ENCODE measurements at places on chromosomes 1 and 21. TPM values are rescaled to one million over a fixed set of nuclear protein-coding genes. Genes with fewer than 3 reads are reported as not detected.

DNA sequence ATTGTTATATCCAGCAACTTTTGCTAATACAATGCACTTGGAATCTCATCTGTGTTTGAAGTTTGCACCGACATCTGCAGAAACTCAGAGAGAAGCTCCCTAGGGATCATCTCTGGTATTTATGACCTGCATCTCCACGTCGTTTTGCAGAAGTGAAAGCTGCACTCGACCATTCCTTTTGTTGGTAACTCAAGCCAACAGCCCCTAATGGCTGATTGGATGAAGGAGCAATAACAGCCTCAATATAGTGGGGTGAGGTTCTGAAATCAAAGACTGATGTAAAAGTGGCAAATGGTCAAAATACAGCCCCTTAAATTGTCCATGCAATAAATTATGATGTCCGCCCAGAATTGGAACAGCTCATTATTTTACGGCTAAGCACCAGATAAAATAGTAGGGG is 344.2 kb upstream of the KAZN start:
- no peaks in the 10 kb centered on the region for H3K27me3 ChIP-seq
- no peak overlapping the region for H3K27ac ChIP-seq
- no peak for DNase-seq
- no peaks in the 10 kb centered on the region for H3K4me1 ChIP-seq
- no peaks in the 10 kb centered on the region for H3K36me3 ChIP-seq

GRCh38 chr1:55669293-55669692 is 454.1 kb upstream of the USP24 start:
- no peak overlapping the region for H3K4me3 ChIP-seq
- H3K4me1 ChIP-seq, result no peaks in the 10 kb centered on the region
- H3K36me3 ChIP-seq, result no peaks in the 10 kb centered on the region
- no peak overlapping the region for H3K27ac ChIP-seq

DNA sequence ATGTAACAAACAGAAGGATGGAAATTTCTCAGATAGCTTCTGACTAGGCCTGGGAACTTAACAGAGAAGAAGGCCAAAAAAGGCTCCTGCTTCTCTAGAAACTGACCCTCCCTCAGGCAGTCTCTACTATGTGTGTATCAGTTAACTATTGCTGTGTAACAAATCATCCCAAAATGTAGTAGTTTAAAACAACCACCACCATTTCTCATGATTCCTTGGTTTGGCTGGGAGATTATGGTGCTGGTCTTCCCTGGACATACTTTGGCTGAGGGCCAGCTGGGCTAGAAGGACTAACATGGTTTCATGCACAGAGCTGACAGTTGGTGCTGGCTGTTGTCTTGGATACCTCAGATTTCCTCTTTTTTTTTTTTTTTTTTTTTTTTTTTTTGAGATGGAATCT is 26.2 kb upstream of the CNN3 start:
- no peak overlapping the region for H3K27ac ChIP-seq
- no peak for DNase-seq
- H3K4me1 ChIP-seq, result no peaks in the 10 kb centered on the region

- H3K27ac ChIP-seq, result peak overlapping the region; percentile 98
- no peaks in the 10 kb centered on the region for H3K27me3 ChIP-seq
- H3K4me1 ChIP-seq, result peaks cover 48% of the 10 kb centered on the region
These were observed 10.2 kb upstream of the TNFRSF14 start for GRCh38 chr1:2545754-2546514.

DNA sequence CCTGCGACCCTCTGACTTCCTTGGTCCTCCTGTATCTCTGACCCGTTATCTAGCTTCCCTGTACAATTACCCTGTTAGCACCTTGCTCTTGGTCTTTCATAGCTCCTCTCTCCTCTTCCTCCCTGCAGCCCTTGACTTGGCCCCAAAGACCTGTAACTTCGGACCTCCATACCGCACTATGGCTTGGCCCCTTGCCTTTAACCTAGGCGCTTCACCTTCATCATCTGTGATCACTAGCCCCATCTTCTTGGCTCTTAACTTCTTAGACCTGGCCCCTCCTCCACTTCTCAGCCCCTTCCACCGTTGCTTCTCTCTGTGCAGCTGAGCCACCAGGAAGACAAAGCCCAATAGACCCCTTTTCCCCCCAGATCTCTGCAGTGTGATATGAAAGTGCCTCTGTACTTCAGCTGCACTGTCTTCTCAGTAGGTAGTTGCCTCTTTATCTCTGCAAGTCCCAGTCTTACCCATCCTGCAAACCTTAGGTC is 740 bp downstream of the ZNF691 start:
- H3K4me1 ChIP-seq, result peaks cover 23% of the 10 kb centered on the region
- peak overlapping the region; percentile 72 for H3K27ac ChIP-seq
- no peaks in the 10 kb centered on the region for H3K27me3 ChIP-seq
- H3K4me3 ChIP-seq, result peak overlapping the region; percentile 54
- no peak for DNase-seq
- peaks cover 6% of the 10 kb centered on the region for H3K36me3 ChIP-seq

GRCh38 chr1:6599141-6599975 is 3.3 kb downstream of the KLHL21 start:
- H3K27ac ChIP-seq, result peak overlapping the region; percentile 54
- H3K36me3 ChIP-seq, result peaks cover 44% of the 10 kb centered on the region
- peaks cover 59% of the 10 kb centered on the region for H3K4me1 ChIP-seq
- H3K4me3 ChIP-seq, result peak overlapping the region; percentile 81
- no peaks in the 10 kb centered on the region for H3K27me3 ChIP-seq
- DNase-seq, result peak; percentile 60

BRINP2 gene
- total RNA-seq, result not detected

GRCh38 chr1:160862203-160863060 is at the start of gene CD244:
Gene CD244 (minus strand): TSS chr1:160862887. CDS start chr1:160862677, 210 bp downstream.
- H3K4me3 ChIP-seq, result no peak within 1 kb of the TSS
- no peak within 1 kb of the TSS for H3K27ac ChIP-seq
- peaks cover 12% of the 10 kb centered on the region for H3K4me1 ChIP-seq
- DNase-seq, result peak; percentile 18

DNA sequence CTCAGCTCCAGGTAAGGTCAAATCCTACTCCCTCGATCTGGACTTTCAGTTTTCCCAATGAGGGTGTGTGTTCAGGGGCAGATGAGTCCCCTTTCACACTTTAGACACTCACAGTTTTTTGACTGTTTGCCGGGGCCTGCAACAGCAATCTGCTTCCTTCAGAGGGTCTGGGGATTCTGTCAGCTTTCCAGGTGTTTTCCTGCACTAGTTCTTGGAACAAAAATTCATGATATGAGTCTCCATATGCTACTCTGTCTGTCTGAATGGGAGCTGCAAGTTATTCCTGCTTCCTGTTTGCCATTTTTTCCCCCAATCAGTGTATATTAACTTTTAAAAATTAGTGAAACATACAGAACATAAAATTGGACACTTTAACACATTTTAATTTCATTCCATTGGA is 24.3 kb downstream of the CYP4B1 start:
- H3K4me3 ChIP-seq, result no peak overlapping the region
- no peaks in the 10 kb centered on the region for H3K36me3 ChIP-seq
- H3K27me3 ChIP-seq, result no peaks in the 10 kb centered on the region
- H3K27ac ChIP-seq, result no peak overlapping the region

SEMA4A gene
- total RNA-seq, result 1.2 TPM

- no peak overlapping the region for H3K4me3 ChIP-seq
- H3K36me3 ChIP-seq, result no peaks in the 10 kb centered on the region
- no peaks in the 10 kb centered on the region for H3K4me1 ChIP-seq
- DNase-seq, result peak; percentile 85
These were observed 21.8 kb downstream of the SLC27A3 start for GRCh38 chr1:153796786-153797659.

GRCh38 chr1:31036749-31037500 is 28.6 kb downstream of the PUM1 start:
- H3K4me1 ChIP-seq, result peaks cover 65% of the 10 kb centered on the region
- no peaks in the 10 kb centered on the region for H3K27me3 ChIP-seq
- H3K27ac ChIP-seq, result no peak overlapping the region
- peaks cover 3% of the 10 kb centered on the region for H3K36me3 ChIP-seq
- no peak overlapping the region for H3K4me3 ChIP-seq

DNA sequence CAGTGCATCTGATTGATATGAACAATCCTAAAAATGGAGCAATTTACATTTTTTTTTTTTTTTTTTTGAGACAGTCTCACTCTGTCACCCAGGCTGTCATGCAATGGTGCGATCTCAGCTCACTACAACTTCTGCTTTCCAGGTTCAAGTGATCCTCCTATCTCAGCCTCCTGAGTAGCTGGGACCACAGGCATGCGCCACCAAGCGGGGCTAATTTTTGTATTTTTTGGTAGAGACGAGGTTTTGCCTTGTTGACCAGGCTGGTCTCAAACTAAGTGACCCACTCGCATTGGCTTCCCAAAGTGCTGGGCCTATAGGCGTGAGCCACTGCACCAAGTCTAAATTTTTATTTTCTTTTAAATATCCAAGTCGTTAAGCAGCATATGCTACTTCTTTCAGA is 109.0 kb downstream of the FAF1 start:
- no peaks in the 10 kb centered on the region for H3K36me3 ChIP-seq
- H3K27ac ChIP-seq, result no peak overlapping the region
- no peaks in the 10 kb centered on the region for H3K4me1 ChIP-seq
- DNase-seq, result no peak
- H3K27me3 ChIP-seq, result no peaks in the 10 kb centered on the region
- no peak overlapping the region for H3K4me3 ChIP-seq

DNA sequence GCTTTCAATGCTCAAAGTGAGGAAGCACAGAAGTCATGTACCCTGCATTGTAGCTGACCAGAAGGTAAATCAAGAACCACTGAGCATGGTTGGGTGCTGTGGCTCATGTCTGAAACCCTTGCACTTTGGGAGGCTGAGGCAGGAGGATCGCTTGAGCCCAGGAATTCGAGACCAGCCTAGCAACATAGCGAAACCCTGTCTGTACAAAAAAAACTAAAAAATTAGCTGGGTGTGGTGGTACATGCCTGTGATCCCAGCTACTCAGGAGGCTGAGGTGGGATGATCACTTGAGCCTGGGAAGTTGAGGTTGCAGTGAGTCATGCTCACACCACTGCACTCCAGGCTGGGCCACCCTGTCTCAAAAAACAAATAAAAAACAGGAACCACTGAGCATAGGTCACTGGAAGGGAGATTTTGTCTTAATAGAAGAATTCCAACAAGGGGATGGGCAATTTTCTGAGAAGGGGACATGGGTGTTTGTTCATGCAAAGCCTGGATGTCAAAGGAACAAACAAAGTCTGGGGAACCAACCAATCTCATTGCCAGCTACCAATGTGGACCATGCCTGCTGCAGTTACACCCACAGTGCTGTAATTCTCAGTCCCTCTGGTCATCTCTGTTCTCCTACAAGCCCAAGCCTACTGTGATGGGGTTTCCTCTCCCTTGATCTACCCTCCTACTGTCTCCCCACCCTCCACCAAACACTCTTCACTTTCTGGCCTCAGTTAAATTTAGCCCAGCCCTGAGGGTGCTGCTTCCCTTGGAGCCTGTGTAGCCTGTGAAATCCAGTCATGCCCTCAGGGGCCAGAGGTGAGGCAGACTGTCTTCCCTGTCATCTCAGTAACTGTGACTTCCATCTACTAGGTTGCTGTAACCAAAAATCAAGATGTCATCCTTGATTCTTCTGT is 47.9 kb downstream of the ELF3 start:
- no peaks in the 10 kb centered on the region for H3K36me3 ChIP-seq
- H3K27ac ChIP-seq, result no peak overlapping the region
- no peaks in the 10 kb centered on the region for H3K4me1 ChIP-seq
- no peak for DNase-seq

DNA sequence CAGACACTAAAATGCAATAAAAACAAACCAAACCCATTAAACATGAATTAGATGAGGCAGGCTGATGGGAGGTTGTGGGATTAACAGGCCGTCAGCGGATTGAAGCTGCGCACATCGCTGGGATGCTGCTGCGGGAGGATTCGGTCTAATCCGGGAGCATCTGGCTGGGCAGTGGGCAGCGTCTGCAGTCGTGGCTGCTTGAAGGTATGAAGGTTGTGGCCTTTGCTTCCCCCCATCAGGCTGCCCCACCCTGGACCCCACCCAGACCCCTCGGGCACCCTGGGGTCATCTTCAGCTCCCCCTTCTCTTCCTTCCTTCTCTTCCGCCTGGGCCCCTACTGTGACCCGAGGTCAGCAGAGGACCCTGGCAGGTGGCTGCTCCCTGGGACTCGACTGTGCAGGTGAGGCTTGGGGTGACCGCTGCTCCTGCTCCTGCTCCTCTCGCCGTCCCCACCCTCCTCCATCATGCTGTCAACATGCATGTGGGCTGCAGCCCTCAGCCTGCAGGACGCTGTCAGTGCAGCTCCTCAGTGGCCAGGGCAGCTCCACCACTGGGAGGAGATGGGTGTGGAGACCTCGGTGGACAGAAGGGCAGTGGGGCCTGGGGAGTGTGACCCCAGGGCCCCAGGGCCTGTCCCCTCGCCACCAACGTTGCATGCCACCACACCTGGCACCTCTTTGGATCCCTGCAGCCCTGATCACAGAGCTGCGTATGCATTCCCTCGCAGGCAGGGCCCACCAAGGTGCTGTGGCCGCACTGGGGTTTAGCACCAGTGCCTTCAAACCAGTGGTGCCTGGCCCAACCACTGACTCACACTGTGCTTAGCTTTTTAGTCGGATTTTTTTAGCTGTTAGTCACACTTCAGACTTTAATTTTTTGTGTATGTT is 112.2 kb upstream of the COL6A1 start:
- H3K4me3 ChIP-seq, result no peak overlapping the region
- H3K4me1 ChIP-seq, result no peaks in the 10 kb centered on the region
- H3K27ac ChIP-seq, result no peak overlapping the region
- no peak for DNase-seq

GRCh38 chr1:28744184-28744583 is 7.4 kb downstream of the YTHDF2 start:
- H3K4me3 ChIP-seq, result no peak overlapping the region
- no peak for DNase-seq
- peaks cover 93% of the 10 kb centered on the region for H3K4me1 ChIP-seq
- H3K27me3 ChIP-seq, result no peaks in the 10 kb centered on the region
- H3K27ac ChIP-seq, result no peak overlapping the region

C2CD4D gene
- 1.0 TPM for total RNA-seq

DNA sequence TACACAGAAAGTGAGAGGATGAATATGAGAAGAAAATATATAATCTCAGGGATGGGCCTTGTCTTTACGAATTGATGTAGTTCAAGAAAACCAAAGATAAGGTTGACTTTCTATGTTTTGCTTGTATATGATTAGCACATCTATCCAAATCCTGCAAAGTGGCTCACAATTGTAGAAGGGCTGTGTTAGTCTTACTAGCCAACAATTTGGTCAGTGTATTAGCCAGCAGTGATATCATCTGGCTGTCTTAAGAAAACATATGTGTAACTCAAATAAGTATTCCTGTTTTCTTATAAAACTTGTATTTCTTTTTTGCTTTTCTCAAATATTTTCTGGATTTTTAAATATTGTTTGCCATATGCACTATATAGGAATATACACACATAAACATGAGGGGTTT is 5.5 kb downstream of the SDCCAG8 start:
- no peaks in the 10 kb centered on the region for H3K27me3 ChIP-seq
- H3K27ac ChIP-seq, result no peak overlapping the region
- H3K36me3 ChIP-seq, result no peaks in the 10 kb centered on the region
- no peak overlapping the region for H3K4me3 ChIP-seq

DNA sequence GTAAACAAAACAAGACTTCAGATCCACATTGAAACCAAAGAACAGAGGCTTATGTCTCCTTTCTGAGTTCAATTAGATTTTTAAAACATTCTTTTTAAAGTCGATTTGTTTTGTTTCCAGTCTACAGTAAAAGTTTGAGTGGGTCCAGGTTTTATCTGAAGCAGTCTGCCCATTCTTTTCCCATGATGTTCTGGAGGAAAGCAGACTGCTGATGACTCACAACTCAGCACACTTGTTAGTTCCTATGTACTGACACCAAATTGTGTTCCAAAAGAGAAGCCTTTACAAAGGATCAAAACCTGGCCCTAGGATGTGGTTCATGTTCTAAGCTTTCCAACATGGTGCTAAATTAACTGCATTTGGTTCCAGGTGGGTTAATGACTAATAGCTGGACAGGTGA is 11.4 kb upstream of the CCN1 start:
- no peak for DNase-seq
- H3K36me3 ChIP-seq, result no peaks in the 10 kb centered on the region
- no peaks in the 10 kb centered on the region for H3K4me1 ChIP-seq
- no peaks in the 10 kb centered on the region for H3K27me3 ChIP-seq
- no peak overlapping the region for H3K27ac ChIP-seq

All from CD4-positive, alpha-beta memory T cell (primary cell).